ENCODE measurements at places on chromosomes 1 and 21. TPM values are rescaled to one million over a fixed set of nuclear protein-coding genes. Genes with fewer than 3 reads are reported as not detected.

Gene KCNA2
- 0.82 TPM for total RNA-seq

DNA sequence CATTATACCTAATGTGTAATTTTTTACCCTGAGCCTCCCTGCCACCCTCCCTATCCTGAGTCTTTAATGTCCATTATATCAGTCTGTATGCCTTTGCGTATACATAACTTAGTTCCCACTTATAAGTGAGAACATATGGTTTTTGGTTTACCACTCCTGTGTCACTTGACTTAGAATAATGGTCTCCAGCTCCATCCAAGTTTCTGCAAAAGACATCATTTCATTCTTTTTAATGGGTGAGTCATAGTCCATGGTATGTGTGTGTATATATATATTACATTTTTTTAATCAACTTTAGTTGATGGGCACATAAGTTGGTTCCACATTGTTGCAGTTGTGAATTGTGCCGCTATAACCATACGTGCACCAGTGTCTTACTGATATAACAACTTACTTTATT, 477.1 kb upstream of the NEGR1 start:
- H3K4me3 ChIP-seq, result no peak overlapping the region
- no peaks in the 10 kb centered on the region for H3K4me1 ChIP-seq
- no peak for DNase-seq
- no peaks in the 10 kb centered on the region for H3K36me3 ChIP-seq
- H3K27me3 ChIP-seq, result no peaks in the 10 kb centered on the region
- no peak overlapping the region for H3K27ac ChIP-seq

GRCh38 chr1:7885513-7886404, 32.9 kb upstream of the UTS2 start:
- no peaks in the 10 kb centered on the region for H3K36me3 ChIP-seq
- no peaks in the 10 kb centered on the region for H3K4me1 ChIP-seq
- DNase-seq, result no peak
- no peak overlapping the region for H3K27ac ChIP-seq
- no peak overlapping the region for H3K4me3 ChIP-seq
- H3K27me3 ChIP-seq, result peaks cover 40% of the 10 kb centered on the region

Gene RYR2
- total RNA-seq, result 22.4 TPM

Gene FCMR
- total RNA-seq, result not detected

DNA sequence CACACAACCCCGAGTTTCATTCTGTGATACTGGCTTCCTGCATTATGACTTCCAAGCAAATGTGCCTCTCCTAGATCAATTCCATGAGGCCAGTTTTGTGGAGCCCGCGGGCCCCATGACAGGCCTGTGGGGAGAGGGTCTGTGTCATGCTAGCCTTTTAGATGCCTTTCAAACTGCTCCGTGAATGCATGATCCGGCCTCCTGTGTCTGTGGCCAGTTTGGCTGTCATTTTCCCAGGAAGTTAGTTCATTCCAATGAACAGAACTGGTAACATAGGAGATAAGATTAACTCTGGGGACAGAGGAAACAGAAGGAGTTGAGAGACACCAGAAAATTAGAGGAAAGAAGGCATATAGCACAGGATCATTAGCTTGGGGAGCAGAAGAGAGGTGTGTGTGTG, 3.2 kb downstream of the FNDC7 start:
- DNase-seq, result no peak
- no peak overlapping the region for H3K27ac ChIP-seq
- H3K36me3 ChIP-seq, result no peaks in the 10 kb centered on the region
- H3K4me3 ChIP-seq, result no peak overlapping the region
- H3K27me3 ChIP-seq, result no peaks in the 10 kb centered on the region

DNA sequence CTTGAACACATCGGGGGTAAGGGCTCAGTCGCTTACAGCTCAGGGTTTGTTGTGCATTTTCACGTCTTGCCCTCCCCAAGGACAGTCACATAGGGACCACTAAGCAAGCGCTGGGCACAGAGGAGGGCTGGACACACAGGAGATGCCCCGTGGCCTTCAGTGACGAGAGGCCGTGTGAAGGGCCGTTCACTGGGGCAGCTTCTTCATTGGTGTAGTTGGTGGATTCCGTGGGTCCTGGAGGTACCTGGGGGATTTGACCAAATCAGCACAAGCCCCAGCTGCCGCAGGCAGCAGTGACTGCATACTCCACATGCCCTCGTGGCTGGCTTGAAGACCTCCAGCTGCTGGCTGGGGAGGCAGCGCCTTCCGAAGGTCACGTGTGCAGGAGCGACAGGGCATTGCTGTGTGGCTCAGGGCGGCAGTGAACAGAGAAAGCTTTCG, 100.8 kb upstream of the C1orf174 start:
- peak; percentile 27 for DNase-seq
- no peaks in the 10 kb centered on the region for H3K4me1 ChIP-seq
- no peak overlapping the region for H3K4me3 ChIP-seq
- H3K36me3 ChIP-seq, result no peaks in the 10 kb centered on the region
- H3K27me3 ChIP-seq, result peaks cover 11% of the 10 kb centered on the region
- no peak overlapping the region for H3K27ac ChIP-seq

GRCh38 chr1:222919478-222919865, 104.6 kb downstream of the DISP1 start:
- no peak overlapping the region for H3K4me3 ChIP-seq
- H3K27me3 ChIP-seq, result no peaks in the 10 kb centered on the region
- peak overlapping the region; percentile 5 for H3K27ac ChIP-seq
- H3K36me3 ChIP-seq, result no peaks in the 10 kb centered on the region
- peaks cover 29% of the 10 kb centered on the region for H3K4me1 ChIP-seq
- no peak for DNase-seq

DNA sequence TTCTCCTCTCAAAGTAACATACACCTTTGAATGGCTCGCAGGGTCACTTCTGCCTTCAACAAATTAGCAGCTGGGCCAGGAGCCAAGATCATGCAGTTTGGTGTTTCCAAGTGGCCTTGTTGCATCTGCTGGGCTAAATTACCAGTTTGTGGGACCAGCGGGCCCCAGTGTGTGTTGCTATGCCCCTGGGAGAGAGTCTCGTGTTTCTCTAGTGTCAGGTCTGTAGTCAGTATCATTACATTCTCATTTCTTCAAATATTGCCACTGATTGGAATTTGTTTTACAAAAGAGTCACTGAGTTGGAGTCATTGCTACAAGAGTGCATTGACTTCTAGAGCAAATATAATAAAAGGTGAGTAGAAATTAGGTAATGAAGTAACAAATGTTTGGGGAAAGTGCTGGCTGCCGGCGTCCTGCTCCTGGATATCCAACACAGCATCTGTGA, 35.5 kb downstream of the RHOU start:
- no peak for DNase-seq
- H3K27me3 ChIP-seq, result no peaks in the 10 kb centered on the region
- H3K4me3 ChIP-seq, result no peak overlapping the region
- no peaks in the 10 kb centered on the region for H3K4me1 ChIP-seq

- no peak overlapping the region for H3K27ac ChIP-seq
- H3K27me3 ChIP-seq, result no peaks in the 10 kb centered on the region
- H3K4me1 ChIP-seq, result no peaks in the 10 kb centered on the region
- peaks cover 3% of the 10 kb centered on the region for H3K36me3 ChIP-seq
- no peak overlapping the region for H3K4me3 ChIP-seq
- DNase-seq, result no peak
These were observed 29.3 kb upstream of the DDAH1 start for GRCh38 chr1:85494074-85494903.

GRCh38 chr1:15701784-15702183, 17.7 kb downstream of the PLEKHM2 start:
- H3K36me3 ChIP-seq, result no peaks in the 10 kb centered on the region
- H3K27me3 ChIP-seq, result no peaks in the 10 kb centered on the region
- DNase-seq, result no peak
- H3K4me1 ChIP-seq, result peaks cover 46% of the 10 kb centered on the region
- H3K4me3 ChIP-seq, result no peak overlapping the region
- peak overlapping the region; percentile 38 for H3K27ac ChIP-seq

GRCh38 chr1:211938561-211938997, 96.8 kb downstream of the INTS7 start:
- no peak overlapping the region for H3K27ac ChIP-seq
- no peak for DNase-seq
- H3K4me3 ChIP-seq, result peak overlapping the region; percentile 3

DNA sequence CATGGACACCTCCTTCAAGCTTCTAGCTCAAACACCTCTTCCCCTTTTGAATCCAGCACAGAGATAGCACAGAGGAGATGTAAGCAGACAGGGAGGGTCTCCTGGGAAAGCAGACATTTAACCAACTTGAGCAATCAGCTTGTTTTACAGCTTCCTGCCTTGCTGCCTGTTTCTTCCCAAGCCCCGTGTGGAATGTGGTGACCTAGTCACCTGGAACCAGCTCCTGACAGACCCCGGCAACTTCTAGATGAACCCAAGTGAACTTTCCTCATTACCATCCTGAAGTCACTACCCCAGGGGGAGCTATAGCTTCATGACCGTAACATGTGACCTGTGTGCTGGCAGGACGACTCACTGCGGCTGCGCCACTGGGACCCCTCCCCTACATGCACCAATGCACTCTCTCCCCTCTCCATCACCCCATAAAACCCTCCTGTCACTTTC, 24.1 kb upstream of the TTF2 start:
- no peak overlapping the region for H3K27ac ChIP-seq
- no peaks in the 10 kb centered on the region for H3K4me1 ChIP-seq
- DNase-seq, result no peak
- no peak overlapping the region for H3K4me3 ChIP-seq
- no peaks in the 10 kb centered on the region for H3K27me3 ChIP-seq

- H3K4me1 ChIP-seq, result no peaks in the 10 kb centered on the region
- H3K27ac ChIP-seq, result no peak overlapping the region
- no peaks in the 10 kb centered on the region for H3K36me3 ChIP-seq
- H3K27me3 ChIP-seq, result no peaks in the 10 kb centered on the region
- no peak overlapping the region for H3K4me3 ChIP-seq
- no peak for DNase-seq
These were observed 8.4 kb upstream of the VCAM1 start for GRCh38 chr1:100710906-100711682.

Gene GMEB1
- total RNA-seq, result 6.1 TPM

Gene SPRR5
- not detected for total RNA-seq

Gene GRIK1
- total RNA-seq, result 0.49 TPM

Gene NKAIN1
- total RNA-seq, result not detected

DNA sequence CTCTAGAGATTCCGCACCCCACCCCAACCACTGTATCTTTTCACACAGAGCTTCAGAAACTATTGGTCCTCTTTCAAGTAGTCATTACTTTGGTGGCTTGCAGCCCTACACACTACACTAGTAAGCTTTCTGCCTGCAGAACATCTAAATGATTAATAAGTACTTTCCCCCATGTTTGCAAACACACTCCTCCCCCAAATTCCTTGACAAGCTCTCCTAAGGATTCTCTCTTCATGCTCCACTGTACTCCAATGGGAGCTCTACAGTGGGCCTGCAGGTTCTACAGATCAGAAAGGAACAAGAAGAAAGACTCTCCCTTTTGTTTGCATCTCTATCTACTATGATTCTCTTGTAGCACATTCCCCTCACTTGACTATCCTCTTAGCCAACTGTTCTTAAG, 16.3 kb upstream of the NUF2 start:
- H3K4me3 ChIP-seq, result no peak overlapping the region
- H3K27ac ChIP-seq, result no peak overlapping the region
- no peaks in the 10 kb centered on the region for H3K4me1 ChIP-seq
- H3K27me3 ChIP-seq, result no peaks in the 10 kb centered on the region
- DNase-seq, result no peak
- H3K36me3 ChIP-seq, result no peaks in the 10 kb centered on the region

DNA sequence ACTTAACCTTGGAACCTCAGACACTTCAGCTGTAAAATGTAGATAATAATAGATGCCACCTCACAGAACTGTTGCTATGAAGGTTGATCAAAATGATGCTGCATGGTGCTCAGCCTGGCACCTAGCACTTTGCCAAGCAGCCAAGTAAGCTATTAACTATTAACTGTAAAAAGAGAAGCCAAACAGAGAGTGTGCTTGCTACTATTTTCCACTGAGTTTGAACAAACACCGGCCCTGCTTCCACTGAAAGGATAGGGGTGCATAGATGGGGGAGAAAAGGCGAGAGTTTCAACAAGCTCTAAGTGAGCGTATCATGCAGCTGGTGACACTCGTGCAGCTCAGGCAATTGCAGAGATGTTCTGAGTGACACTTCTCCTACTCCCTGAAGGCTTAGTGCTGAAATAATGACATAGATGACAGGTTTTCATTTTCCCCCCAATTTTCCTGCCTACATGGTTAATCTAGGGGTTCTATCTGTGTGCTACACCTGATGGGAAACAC, 78.2 kb downstream of the GPR88 start:
- H3K4me1 ChIP-seq, result no peaks in the 10 kb centered on the region
- H3K4me3 ChIP-seq, result no peak overlapping the region
- H3K27ac ChIP-seq, result no peak overlapping the region
- H3K27me3 ChIP-seq, result no peaks in the 10 kb centered on the region

DNA sequence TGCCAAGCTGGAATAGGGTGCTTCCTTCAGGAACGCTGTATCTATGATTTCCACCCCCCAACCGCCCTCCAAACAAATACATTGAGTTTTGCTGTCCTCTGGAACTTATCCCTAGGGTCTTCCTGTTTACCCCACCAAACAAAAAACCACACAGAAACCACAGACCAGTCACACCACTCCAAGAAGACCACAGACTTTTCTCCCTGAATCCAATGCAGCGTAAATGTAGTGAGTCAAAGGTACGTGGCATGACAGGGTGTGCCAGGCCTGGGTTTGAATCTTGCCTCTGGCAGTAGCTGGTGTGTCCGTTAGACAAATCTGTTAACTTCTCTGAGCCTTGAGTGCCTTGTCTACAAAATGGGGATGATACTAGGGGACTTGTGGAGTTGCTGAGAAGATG, 27.8 kb downstream of the ASAP3 start:
- no peak overlapping the region for H3K27ac ChIP-seq
- H3K4me3 ChIP-seq, result no peak overlapping the region
- peaks cover 12% of the 10 kb centered on the region for H3K4me1 ChIP-seq
- no peak for DNase-seq
- H3K27me3 ChIP-seq, result no peaks in the 10 kb centered on the region

GRCh38 chr1:76075877-76076276, 1.3 kb downstream of the ST6GALNAC3 start:
- H3K36me3 ChIP-seq, result no peaks in the 10 kb centered on the region
- H3K4me3 ChIP-seq, result peak overlapping the region; percentile 76
- DNase-seq, result no peak
- H3K27me3 ChIP-seq, result no peaks in the 10 kb centered on the region
- H3K27ac ChIP-seq, result peak overlapping the region; percentile 77

DNA sequence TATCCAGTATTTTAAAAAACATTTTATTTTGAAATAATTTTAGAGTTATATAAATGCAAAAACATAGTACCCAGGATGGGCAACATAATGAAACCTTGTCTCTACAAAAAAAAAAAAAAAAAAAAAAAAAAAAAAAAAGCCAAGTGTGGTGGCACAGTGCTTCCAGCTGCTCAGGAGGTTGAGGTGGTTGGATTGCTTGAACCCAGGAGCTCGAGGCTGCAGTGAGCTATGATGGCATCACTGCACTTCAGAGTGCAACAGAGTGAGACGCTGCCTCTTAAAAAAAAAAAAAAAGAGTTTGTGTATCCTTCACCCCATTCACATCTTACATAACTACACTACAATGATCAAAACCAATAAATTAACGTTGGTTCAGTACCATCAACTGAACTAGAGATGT, 115.6 kb upstream of the KIF26B start:
- no peak overlapping the region for H3K27ac ChIP-seq
- H3K27me3 ChIP-seq, result no peaks in the 10 kb centered on the region
- DNase-seq, result no peak
- H3K36me3 ChIP-seq, result no peaks in the 10 kb centered on the region
- no peak overlapping the region for H3K4me3 ChIP-seq
